ENCODE measurements at places on chromosomes 4 and X. TPM values are rescaled to one million over a fixed set of nuclear protein-coding genes. Genes with fewer than 3 reads are reported as not detected.

LETM1 gene
- 103 TPM for total RNA-seq

PIGA gene
- 6.2 TPM for total RNA-seq

GTPBP6 gene
- 52.2 TPM for total RNA-seq

PCDH10 gene
- total RNA-seq = not detected

FAM149A gene
- total RNA-seq = 5.1 TPM

AR gene
- 13.2 TPM for total RNA-seq

SEPSECS gene
- total RNA-seq = 8.6 TPM

CD99 gene
- total RNA-seq = 284 TPM

HTRA3 gene
- total RNA-seq = 2.3 TPM

PPEF1 gene
- total RNA-seq = not detected

DACH2 gene
- total RNA-seq = not detected

ATP1B4 gene
- total RNA-seq = not detected

MAGEC3 gene
- total RNA-seq = not detected

CFAP299 gene
- total RNA-seq = 2.7 TPM

ZCCHC18 gene
- not detected for total RNA-seq

KIT gene
- 0.78 TPM for total RNA-seq

PCSK1N gene
- 0.37 TPM for total RNA-seq

MUC7 gene
- not detected for total RNA-seq

FGA gene
- not detected for total RNA-seq

SPRY1 gene
- 8.4 TPM for total RNA-seq

FAM47A gene
- not detected for total RNA-seq

AADAT gene
- 4.9 TPM for total RNA-seq

NUDT11 gene
- 10.3 TPM for total RNA-seq

PLAC1 gene
- not detected for total RNA-seq

HSD17B13 gene
- not detected for total RNA-seq

SULT1E1 gene
- 0.37 TPM for total RNA-seq

PAPSS1 gene
- 45.7 TPM for total RNA-seq

AKAP14 gene
- not detected for total RNA-seq

DDIT4L gene
- total RNA-seq = 12.9 TPM

PAGE2B gene
- total RNA-seq = not detected

STPG2 gene
- not detected for total RNA-seq

PPBP gene
- total RNA-seq = not detected

HGFAC gene
- not detected for total RNA-seq

TBC1D8B gene
- total RNA-seq = 7.0 TPM

TCEAL6 gene
- total RNA-seq = not detected
